ENCODE measurements at places on chromosomes 7 and 10.

- no peak for DNase-seq
These were observed 70.8 kb downstream of the TCF7L2 start for GRCh38 chr10:113020838-113021237.

DNA sequence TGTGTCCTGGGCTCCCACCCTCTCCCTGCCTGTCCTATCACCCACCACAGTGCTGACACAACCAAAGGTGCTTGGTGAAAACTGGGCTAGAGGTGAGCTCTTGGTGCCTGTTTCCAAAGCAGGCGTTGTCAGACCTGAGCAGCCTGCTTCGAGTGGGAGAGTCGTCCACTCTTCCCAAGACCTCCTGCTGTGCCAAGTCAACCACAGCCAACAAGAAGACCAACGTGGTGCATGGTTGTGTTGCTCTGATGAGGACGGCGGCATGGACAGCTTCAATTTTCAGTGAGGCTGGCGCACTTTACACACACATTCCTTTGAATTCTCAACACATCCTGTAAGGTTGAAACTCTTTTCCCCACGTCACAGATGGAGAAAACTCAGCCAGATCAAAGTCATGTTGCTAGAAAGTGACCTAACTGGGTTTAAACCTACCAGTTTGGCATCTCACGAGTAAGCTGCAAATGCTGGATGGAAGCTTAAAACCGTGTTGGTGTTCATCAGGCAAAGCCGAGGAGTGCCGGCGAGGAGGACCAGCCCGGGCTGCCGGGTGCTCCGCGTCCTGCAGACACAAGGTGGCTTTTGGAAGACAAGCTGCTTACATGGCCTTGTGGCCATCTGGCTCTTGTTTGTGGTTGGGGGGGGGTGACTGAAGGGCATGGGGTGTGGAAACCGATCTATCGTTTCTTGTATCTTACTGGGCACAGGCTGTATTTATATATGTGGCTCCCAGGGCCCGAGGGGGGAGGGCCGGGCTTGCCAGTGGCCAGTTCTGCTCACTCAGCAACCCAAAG is 39.3 kb downstream of the INSIG1 start:
- no peak for DNase-seq

- no peak for DNase-seq
These were observed 17.2 kb upstream of the BMPER start for GRCh38 chr7:33888166-33888565.

DNA sequence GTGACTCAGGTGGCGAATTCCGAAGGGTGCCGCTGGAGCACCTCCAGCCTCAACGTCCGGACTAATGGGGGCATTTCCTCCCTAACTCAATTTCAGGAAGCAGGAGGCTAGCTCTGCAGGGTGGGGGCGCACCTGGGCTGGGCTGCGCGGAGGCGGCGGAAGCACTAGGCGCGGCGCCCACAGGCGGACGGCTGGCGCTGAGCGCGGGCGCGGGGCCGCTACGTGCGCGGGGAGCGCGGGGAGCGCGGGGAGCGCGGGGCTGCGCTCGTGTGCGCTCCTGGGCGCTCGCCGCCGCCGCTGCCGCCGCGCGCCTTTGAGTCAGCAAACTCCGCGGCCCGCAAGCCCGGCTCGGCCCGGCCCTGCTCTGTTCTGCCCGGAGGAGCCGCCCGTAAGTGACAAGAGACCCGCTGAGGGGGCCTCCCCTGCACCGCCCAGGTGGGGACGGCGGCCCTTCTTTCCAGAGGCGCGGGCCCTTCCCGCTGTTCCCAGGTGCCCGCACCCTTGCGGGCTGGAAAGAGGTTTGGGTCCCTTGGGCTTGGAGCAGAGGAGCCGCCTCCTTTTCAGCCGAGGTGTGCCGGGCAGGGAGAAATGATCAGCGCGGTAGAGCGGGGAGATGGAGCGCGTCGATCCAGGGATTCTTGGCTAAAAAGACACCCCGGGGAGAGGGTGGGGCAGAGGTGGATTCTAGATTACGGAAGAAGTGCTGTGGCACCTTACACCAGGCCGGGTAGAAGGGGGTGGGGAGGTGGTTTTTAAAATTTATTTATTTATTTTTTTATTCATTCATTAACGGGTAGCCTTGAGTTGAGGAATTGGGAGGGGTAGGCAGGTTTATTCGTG is at the start of gene SNX10:
SNX10 (plus strand) TSS at position 164 of the 840 bp plus-strand sequence. CDS start 54,581 bp downstream, outside the sequence.
- no peak for DNase-seq

DNA sequence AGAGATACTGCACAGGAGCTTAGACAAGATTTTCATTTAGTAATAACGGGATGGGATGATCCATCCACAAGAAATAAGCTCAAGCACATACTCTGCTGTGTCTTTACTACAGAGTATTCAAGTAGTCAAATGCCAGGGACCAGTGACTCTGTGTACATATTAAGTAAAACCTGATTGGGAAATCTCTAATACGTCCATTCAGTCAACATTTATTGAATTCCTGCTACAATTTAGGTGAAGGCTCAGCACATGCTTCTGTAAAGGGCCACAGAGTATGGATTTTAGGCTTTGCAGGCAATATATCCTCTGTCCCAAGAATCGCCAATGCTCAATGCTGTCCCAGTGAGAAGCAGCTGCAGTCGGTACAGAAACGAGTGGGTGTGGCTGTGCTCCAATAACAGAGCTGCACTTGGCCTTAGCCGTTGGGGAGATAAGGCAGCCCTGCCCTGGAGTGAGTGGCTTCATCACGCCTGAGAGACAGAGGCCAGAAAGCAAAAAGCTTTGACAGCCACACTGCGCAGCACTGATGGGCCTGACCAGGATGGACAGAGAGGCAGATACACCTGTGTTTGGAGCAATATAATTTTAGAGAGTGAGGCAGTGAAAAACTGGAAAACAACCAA is 186.8 kb downstream of the PARD3 start:
- DNase-seq = no peak

DNA sequence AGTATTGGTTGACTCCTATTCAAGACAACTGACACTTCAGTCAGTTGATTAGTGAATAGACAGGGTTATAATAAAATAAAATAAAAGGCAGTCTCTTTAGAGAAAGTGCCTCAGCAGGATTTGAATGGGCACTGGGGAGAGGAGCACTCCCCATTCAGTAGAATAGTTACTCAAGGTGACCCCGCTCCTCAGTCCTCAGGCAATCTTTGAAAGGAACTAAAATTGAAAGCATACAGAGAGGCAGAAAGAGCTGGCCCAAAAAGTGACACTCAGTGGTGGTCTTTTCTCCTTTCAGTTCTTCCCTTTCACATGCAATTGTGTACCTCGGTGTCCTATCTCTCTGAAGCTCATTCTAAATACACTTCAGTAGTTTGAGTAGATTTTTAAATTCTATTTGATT is 47.4 kb upstream of the MACC1 start:
- no peak for DNase-seq
